Mesenteric fat pad (tissue), 1 donor: ENCODE measurements at places on chromosomes 2 and 18.

GRCh38 chr2:46748735-46749531 lies 166.7 kb downstream of the MCFD2 start:
- no peak for DNase-seq

GRCh38 chr2:217415316-217415715 lies 555.5 kb upstream of the TNP1 start:
- DNase-seq = no peak

DNA sequence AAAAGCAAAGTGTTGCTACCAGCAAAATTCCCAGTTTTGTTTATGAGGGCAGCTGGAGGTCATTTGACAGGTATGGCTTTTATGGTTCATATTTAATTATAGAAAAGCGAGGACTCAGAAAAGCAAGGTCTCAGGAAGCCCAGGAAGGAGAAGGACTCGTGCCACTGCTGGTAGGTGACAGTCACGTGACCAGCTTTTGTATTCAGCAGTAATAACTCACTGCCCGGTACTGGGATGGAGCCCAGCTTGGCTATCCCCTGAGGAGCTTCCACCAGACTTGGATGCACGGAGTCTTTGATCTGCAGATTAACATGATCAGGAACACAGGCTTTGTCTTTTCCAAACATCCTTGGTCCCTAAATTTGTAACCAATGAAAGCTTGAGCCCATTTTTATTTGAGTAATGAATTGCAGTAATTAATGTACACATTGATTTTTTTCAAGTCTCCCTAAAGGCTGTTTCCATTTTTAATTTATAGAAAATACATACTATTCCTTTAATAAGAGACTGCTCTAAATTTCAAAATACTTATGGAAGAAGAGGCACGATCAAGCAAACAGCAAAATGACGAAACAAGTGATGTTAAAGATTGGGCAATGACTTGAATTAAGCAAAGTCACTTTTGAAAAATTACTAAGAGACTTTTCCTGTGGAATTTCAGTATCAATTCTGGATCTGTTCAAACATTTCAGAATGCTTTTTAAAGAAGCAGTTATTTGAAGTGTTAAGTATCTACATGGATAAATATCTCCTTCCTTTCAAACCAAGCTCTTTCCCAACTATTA lies 251.7 kb upstream of the HNRNPA3 start:
- no peak for DNase-seq

DNA sequence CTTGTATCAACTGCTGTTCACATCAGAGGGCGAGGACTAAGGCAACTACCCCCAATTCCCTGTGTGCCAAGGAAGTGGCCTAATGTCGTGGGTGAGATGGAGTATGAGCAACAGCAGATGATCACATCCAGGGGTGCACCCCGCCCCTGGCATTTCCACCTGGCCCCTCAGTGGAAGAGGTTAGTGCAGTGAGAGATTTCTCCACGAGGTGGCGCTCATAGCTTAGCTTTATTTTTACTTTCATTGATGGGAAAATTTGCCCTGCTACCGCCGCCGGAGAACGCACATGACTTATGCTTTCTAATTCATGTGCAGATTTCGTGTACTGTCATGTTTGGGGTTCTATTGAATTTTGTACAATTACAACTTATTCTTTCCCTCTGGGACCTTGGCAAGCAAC lies 470.6 kb upstream of the MEX3C start:
- no peak for DNase-seq

DNA sequence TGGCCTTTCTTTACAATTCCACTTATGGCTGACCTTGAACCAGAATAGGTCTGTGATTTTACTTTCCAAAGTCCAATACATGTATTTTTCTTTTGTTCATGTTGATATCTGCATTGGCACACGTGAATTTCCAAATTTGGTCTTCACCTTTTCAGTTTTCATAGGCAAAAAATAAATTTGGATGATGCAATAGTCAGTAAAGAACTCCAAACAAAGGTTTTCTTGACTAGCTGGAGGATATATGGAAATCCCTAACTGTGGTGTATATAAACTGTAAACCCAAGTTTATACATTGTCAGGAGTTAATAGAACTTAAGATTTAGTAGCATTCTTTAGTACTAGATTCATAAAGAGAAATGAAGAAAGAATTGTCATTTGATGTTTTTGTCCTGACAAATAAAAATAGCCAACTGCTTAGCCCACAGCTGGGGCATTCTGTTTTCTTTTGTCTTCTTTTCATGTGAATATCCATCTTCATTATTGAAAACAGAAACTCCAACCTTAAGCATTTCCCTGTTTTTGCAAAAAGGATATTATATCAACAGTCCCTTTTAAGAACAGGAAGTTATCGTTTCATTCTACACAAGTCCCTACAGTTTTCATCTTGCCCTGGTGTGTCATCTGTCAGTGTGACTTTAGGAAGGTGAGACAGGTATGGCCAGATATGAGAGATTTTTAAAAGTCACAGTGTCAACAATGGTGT lies 132.9 kb downstream of the BCL2 start:
- DNase-seq = no peak

GRCh38 chr18:23213200-23213599 lies 77.9 kb downstream of the CABLES1 start:
- DNase-seq = no peak

DNA sequence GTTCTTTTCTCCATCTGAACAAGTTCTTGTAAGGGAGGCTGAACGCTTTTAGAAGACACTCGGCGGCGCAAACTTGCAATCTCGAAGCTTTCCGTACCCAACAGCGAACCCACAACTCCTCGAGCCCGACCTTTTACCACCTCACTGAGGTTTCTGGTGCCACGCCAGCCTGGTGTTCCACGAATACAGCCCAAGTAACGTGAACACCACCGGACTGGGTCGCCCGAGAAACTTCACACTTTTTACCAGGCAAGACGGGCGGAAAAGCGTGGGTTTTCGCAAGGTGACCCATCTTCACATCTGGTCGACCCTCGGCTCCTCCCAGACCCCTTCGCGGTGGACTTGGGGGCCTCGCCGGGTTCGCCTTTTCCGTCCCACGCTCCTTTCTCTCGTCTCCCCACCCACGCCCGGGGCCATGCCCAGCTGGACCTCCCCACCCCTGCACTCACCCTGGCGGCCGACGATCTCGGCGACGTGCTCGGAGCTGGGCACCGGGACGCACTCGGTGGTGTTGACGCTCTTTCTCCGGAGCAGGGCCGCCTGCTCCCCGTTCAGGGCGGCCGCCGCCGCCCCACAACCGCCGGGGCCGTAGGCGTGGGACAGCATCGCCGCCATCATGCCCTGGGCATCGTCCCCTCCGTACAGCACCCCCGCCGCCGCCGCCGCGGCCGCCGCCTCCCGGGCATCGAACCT lies 1.2 kb downstream of the MEX3C start:
- DNase-seq = no peak

DNA sequence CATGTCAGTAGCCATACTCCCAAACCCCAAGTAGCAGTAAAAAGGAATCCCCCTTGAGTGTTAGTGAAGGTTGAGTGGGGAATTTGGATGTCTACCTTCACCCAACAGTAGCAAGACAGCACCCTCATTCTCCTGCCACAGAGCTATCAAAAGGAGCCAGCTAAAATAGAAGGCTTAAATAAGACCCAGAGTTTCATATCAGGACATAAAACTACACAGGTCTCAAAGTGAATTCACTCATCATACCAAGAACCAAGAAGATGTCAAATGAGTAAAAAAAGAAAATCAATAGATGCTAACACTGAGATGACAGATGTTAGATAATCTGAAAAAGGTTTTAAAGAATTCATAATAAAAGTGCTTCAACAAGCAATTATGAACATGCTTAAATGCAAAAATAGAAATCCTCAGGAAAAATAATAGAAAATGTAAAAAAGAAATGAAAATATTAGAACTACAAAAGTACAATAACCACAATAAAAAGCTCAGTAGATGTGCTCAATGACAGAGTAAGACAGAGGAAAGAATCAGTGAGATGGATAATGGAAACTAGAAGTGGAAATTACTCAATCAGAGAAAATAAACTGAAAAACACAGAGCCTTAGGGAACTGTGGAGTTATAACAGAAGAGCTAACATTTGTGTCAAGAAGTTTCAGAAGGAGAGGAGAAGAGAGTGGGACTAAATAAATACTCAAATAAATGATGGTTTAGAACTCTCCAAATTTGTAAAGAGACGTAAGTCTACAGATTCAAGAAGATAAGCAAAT lies 90.5 kb downstream of the EDAR start:
- no peak for DNase-seq

DNA sequence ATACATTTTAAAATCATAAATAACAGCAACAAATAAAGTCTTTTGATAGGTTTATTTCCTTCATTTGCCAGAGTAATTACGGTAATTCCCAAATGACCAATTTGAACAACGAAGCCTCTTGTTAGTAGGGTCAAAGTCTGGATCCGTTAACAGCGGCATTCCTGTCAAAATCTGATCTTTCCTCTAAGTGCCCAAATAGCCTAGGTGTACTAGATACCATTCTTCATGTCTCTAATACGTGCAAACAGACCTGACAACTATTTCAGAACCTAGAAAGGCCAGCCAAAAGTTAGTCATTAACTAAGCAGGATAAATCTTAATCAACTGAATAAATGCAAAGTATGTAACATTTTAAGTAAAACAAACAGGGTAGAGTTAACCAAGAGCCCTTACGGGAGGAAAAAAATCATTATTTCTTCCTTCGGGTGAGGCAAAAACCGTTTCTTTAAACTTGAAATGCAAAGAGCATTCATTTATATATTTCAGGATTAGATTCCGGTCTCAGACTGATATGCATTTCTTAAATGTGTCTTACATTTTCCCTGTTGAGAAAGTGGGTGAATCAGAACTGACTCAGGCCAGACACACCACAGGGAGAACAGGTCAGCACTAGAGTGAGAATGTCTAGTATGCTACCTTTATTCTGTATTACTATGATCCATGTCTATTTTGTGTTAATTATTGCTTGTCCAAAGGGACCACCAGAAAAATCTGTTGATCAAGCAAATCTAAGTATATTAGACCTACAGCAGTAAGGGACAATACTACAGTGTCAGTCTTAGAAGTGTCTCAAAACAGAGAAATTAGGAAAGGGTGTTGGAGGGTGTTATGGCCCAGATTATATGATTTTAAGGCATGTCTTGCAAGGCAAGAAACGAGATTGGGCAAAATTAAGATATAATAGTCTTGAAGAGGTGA lies 141.5 kb upstream of the NDUFV2 start:
- no peak for DNase-seq

DNA sequence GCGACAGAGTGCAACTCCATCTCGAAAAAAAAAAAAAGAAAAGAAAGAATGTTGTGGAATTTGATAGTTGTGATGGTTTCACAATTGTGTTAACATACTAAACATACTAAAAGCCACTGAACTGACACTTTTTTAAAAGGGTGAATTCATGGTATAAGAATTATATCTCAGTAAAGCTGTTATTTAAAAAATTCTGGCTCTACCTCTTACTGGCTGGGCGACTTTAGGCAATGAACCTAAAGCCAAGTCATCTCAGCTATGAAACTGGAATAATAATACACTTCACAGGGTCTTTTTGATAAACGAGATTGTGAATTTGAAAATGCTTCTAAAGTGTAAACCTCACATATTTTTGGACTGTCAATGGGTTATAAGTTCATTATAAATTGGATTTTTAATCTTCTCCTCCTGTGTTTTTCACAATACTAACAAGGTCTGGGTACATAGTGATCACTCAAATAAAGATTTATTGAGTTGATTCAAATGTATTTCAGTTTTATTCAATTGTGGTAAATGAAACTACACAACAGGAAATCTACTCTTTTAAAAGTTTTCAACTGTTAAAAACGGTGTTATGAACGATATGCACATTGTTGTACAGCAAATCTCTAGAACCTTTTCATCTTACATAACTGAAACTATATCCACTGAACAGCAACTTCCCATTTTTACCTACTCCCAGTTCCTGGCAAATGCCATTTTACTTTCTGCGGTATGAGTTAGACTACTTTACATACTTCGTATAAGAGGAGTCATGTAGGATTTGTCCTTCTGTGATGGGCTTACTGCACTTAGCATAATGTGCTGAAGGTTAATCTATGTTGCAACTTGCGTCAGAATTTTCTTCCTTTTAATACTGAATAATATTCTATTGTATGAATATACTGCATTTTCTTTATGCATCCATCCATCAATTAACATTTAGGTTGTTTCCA lies 43.0 kb upstream of the GTF2A1L start:
- no peak for DNase-seq

- no peak for DNase-seq
Measured at GRCh38 chr2:137190411-137191195, 425.3 kb downstream of the THSD7B start.

DNA sequence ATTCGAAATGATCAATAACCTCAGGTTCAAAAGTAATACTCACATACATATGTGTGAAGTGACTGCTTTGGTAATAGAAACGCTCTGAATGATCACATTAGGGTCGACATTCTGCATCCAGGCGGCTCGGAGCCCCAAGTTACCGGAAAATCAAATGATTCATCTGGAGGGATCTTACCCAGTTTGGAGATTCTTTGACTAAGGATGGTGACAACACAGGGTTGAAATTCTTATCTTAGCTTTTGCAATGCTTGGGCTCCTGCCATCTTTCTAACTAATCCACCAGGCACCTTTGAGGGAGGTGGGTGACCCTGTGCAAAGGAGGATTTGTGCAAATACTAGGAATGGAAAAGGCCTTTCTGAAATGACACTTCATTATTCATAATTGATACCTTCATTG lies 10.8 kb downstream of the GBX2 start:
- peak; percentile 1 for DNase-seq

DNA sequence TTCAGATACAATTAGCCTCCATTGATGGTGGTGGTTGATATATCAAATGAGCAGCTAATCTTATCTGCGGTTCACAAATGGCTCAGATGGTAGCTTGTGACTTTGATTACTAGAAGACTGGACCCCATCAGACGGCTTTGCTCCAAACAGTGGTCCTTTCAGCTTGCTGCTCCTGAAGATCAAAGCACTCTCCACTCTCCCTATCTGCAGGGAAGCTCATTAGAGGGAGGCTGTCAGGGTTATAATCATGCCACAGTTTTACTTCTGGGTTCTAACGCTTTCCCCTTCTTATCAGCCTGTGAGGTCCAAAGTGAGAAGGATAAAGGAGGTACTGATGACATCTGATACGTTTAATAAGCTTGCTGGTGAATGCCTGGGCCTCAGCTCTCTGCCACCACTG lies 247.1 kb upstream of the NT5C1B start:
- no peak for DNase-seq

GRCh38 chr2:215635788-215636139 lies 199.9 kb upstream of the FN1 start:
- no peak for DNase-seq

GRCh38 chr2:9638532-9638931 lies 7.7 kb upstream of the YWHAQ start:
- DNase-seq = no peak

DNA sequence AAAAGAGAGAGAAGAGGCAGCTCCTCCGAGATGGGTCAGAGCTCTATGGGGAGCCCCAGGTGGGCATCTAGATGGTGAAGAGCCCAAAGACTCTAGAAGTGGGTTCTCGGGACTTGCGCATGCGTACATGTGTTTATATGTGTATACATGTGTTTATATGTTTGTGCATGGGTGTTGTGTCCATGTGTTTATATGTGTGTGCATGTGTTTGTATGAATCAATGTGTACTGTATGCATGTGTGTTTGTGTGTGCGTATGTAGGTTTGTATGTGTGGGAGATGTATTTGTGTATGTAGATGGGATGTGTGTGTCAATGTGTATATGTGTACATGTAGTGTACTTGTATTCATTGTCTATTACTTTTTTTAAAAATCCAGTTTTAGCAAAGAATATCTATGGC lies 25.6 kb downstream of the DNPEP start:
- peak; percentile 22 for DNase-seq
